ENCODE measurements at places on chromosomes 4 and X.
A peak's percentile ranks its signal among the peaks of the same experiment; 100 is the strongest.

DNA sequence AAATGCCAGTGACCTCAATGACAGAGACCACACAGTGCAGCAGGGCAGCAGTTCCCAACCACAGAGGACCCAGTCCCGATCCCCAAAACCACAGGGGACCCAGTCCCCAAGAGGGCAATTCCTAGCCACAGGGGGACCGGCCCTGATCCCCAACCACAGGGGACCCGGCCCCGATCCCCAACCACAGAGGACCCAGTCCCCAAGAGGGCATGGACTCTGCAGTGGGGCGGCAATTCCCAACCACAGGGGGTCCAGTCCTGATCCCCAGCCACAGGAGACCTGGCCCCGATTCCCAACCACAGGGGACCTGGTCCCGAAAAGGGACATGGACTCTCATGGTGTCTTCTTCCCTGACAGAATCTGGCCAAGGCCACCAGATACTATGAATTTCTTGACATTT lies 136.3 kb downstream of the AFAP1 start:
- no peak for DNase-seq

DNA sequence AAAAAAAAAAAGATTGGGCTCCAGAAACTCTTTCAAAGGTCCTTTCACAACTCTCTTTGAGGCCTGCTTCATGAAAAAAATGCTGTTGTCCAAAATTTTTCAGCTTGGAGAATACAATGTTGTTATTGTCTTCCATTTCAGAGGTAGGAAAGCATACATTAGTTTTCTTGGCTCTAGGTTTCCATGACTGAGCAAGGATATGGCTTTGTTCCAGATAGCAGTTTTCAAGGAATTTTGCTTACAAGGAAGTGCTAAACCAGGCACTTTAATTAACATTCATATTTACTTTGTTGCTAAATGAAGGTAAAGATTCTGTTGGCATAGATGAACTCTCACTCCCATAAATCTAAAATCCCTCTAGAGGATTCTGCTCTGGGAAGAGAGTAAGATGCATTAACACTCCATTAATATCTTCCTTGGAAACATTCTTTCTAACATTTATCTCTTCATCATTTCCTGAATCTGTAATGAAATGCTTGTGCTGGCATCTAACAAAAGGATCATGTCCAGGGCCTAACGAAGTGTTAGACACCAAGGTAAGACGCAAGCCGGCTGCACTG lies 118.4 kb downstream of the COL25A1 start:
- DNase-seq: no peak

DNA sequence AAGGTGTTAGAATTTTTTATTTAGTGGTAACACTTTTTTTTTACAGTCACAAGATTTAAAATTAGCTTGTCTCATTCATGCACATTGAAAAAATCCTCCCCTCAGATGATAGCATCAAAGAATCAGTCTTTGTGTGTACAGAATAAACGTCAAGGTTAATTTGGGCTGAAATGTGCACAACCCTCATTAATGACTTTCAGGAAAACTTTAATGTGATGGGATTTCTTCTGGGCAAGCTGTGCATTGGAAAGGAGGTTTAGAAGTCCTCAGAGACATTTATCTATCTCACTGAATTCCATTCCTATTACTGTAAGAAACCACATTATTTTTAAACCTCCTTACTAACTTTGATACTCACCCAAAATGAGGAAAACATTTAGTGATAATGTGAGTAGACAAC lies 88.2 kb upstream of the TECRL start:
- DNase-seq: no peak

- DNase-seq: no peak
Observed at GRCh38 chrX:136457303-136457917, 30.3 kb upstream of the BRS3 start.

GRCh38 chr4:648579-649292 lies 23.4 kb downstream of the PDE6B start:
- DNase-seq: no peak

DNA sequence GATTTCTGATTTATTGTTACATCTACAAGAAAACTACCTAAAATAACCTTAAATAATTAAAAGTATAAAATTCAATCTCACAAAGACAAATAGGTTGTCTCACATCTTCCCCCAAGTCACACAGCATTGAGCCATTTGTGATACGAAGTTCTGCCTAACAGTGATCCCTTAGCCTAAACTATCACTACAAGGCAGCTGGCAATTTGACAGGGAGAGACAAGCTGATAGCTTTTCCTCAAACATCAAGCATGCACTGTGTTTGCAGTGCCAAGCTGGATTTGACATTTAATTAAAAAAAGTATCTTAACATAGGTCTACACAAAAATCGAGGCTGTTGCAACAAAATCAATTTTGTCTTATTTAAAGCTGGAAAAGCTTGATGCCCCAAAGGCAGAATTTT lies 464.7 kb upstream of the TRAM1L1 start:
- DNase-seq: no peak

- no peak for DNase-seq
Observed at GRCh38 chr4:152448854-152449253, 87.0 kb downstream of the FBXW7 start.

GRCh38 chr4:86156531-86156930 lies 203.3 kb downstream of the MAPK10 start:
- DNase-seq: no peak

GRCh38 chr4:153084980-153085630 lies 119.1 kb upstream of the TRIM2 start:
- peak; percentile 69 for DNase-seq

GRCh38 chrX:19237901-19238300 lies 105.8 kb upstream of the PDHA1 start:
- DNase-seq: no peak

- no peak for DNase-seq
Observed at GRCh38 chr4:48369771-48370170, 28.4 kb downstream of the SLAIN2 start.

DNA sequence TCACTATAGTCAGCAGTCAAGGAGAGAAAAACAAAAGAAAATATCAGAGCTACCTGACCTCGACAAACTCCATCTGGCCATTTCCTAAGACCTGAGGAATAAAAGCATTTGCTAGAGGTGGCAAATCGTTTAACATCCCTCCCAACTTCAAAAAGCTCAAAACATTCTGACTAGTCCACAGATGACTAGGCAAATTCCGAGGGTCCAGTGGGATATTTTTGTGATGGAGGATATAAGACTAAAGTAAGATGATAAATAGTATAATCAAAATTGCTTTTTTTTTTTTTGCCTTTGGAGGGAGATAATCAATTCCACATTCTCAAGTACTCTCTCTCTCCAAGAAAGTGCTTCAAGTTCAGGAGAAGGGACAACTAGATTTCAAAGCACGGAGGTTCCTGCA lies 119.1 kb upstream of the ETNPPL start:
- no peak for DNase-seq

Measured in GM13976 (cell line).